Stimulated activated CD4-positive, alpha-beta T cell treated with anti-CD3 and anti-CD28 coated beads, Interleukin-15, amount 100 ng/mL, for 1 hour (primary cell): ENCODE measurements at places on chromosomes 16 and 17.
A peak's percentile ranks its signal among the peaks of the same experiment; 100 is the strongest.

DNA sequence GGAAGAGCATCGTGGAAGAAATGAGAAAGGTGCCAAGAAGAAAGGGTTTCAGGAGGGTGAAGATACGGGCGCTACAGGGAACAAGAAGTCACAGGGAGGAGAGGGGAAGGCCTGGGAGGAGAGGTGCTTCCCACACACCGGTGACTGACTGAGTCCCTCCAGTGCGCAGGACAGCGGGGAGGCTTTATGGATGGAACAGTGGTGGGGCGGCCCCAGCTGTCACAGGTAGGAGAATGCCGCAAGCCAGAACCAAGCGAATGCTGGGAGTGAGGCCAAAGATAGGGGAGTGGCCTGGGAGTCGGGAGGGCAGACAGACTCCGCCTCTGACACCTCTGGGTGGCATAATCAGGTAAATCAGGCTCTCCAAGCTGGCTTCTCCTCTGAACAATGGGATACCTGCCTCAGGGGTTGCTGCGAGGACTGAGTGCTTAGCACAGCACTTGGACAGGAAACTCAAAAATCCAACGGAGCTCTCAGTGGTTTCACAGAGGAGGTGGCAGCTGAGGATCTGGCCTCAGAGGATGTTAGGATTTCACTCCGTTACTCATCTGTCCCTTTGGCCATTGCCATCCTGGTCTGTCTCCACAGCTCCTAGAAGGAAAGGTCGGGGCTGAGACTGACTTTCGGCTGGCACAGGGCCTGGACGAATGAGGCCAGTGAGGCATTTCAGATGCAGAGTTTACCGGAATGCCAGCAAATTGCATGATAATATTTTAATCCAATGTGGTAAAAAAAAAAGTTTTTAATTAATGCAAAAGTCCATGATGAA is 717 bp upstream of the CNP start:
- peak; percentile 39 for DNase-seq

GRCh38 chr17:3812771-3813170 is 11.8 kb upstream of the ITGAE start:
- DNase-seq = no peak

DNA sequence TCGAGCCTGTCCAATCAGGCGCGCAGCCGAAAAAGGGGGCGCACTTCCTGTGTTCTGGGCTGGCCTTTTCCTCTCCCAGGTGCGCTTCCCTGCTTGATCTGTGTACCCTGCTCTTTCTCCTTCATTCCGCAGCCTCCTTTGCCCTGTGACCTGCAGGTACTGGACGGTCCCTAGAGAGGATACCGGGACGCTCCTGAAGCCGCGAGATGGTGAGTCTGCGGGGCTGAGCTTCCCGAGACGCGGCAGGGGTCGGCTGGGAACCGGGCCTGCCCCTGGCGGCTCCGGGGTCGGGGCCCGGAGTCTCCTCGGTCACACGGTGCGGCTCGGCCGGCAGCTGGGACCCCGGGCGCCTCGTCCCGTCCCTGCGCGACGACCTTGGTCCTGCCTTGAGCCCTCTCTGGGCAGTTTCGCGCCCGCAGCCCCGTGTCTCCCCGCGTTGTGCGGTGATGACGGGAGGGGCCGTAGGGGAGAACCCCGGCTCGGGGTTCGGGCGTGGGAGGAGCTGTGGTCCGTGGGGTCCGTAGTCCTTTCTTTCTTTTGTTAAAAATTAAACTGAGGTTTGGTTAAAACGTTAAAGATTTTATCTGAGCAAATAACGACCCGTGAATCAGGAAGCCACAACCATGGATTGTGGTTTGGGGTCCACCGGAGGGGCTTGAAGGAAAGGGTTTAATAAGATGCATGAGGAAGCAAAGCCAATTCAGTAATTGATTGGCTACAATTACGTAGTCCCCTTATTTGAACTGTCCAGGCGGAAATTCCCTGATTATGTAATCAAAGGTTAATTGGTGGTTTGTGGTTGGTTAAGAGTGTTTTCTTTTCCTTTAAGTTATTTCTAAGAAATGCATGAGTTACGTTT is 172.8 kb upstream of the ZNF267 start:
- peak; percentile 79 for DNase-seq

DNA sequence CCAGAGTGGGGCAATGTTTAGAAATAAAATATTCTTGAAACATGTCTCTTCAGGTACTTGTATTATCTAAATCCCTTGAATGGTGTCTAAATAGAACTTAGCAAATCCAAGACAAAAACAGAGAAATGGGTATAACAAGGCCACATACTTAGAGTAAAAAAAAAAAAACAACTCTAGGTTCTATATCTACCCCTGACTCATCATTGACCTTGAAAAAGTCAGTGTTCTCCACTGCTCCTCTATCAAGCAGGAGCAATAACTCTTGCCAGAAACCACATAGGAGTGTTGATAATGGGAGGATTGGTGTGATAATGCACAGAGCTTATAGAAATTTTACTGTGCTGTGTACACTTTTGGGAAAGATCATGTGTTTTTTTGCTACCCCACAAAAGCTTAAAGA is 296.6 kb upstream of the PMFBP1 start:
- no peak for DNase-seq

- DNase-seq = no peak
Measured at GRCh38 chr17:78996781-78997201, 12.8 kb downstream of the CANT1 start.

- DNase-seq = no peak
Measured at GRCh38 chr17:80438806-80439205, 23.8 kb downstream of the ENDOV start.

DNA sequence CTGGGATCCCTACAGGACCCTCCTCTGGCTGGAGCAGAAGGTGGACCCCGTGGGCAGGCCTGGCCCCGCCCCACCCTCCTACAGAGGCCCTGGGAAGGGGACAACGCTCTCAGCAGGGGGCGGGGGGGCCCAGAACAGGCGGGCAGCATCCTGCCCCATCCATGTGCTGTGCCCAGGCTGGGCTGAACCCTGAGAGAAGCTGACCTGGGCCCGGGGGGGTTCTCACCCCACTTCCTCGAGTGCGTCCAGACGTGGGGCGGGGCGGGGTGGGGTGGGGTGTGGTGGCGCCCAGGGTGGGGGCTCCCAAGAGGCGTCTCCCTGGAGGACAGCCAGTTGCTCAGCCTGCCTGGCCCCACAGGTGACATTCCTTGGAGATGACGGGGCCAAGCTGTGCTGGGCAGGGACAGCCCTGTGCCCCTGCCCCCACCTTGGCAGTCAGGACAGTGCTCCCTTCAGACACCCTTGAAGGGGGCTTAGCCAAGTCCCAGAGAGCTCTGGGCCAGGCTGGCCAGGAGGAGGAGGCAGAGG is 390 bp upstream of the UNC13D start:
- no peak for DNase-seq

DNA sequence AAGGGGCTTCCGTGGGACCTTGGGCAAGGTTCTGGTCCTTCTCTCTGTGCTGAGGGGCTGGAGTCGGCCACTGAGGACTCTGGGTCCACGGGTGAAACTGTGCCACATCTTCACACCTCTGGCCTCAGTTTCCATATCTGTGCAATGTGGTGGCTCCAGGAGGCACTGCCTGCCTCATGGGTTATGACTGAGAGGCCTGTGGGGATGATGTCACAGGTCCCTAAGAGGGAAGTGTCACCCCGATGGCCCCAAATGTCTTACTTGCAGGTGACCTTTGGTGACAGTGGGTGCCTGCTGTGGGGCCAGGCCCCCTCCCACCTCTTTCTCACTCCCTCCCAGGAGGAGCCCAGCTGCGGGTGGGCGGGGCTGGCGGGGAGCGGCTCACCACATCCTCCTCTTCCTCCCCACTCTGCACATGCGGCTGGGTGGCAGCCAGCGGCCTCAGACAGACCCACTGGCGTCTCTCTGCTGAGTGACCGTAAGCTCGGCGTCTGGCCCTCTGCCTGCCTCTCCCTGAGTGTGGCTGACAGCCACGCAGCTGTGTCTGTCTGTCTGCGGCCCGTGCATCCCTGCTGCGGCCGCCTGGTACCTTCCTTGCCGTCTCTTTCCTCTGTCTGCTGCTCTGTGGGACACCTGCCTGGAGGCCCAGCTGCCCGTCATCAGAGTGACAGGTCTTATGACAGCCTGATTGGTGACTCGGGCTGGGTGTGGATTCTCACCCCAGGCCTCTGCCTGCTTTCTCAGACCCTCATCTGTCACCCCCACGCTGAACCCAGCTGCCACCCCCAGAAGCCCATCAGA is at the start of gene IL21R:
Gene IL21R (plus strand): TSS at position 407 of the 801 bp plus-strand sequence. CDS start 27,898 bp downstream, outside the sequence.
- DNase-seq = peak; percentile 70

GRCh38 chr17:5191541-5192417 is at the start of gene ZNF594:
Gene ZNF594 (minus strand): TSS chr17:5191868. CDS start chr17:5184256, 7,612 bp downstream.
- DNase-seq = peak; percentile 96

DNA sequence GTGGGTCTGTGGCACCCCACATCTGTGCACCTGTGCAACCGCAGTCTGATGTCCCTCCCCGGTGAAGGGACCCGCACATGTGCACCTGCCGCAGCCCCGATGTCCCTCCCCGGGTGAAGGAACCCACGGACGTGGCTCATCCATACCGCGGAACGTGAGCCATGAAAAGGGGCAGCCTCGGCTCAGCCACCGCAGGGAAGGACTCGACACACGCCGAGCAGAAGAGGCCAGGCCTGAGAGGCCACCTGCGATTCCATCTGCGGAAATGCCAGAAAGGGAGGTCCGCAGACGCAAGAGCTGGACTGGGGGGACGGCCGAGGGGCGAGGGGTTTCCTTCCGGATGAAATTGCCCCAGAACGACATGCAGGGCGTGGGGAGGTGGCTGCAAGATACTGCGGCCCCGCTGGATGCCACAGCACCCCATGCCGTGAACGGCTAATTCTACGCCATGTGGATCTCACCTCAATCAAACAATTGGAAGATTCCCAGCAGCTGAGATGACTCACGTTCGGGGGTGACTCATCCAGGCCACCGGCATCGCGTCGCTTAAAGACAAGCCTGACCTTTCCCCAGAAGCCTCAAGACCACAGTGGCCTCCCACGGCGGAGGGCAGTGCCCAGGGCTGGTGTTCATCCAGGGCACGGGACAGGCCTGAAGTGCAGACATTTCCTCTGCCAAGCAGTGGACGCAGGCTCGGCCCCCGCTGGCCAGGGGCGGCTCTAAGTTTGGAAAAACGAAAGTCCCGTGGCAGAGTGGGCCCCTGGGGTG is 21.0 kb downstream of the SOX8 start:
- DNase-seq = peak; percentile 64

- DNase-seq = no peak
Measured at GRCh38 chr16:63752347-63752746, 1369.5 kb downstream of the CDH11 start.

DNA sequence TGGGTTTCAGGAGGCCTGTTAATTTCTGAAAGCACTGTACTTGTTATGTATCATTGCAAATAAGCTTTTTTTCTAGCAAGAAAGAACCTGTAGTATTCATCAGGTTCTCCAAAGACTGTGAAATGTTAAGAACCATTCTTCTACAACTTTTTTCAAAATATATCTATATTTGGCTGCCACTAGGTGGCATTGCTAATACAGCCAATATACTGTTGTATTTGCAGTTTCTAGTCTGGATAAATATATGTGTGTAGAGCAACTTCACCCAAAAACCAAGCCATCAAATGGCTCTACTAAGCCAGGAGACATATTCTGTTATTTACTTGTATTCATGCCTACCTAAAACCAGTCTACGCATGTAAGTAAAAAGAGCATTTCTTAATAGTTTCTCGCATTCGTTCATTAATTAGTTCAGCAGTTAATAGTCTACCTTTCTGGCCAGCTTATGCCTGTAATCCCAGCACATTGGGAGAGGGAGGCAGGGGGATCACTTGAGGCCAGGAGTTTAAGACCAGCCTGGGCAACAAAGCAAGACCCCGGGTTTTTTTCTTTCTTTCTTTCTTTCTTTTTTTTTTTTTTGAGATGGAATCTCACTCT is 39.5 kb downstream of the VMP1 start:
- DNase-seq = no peak

DNA sequence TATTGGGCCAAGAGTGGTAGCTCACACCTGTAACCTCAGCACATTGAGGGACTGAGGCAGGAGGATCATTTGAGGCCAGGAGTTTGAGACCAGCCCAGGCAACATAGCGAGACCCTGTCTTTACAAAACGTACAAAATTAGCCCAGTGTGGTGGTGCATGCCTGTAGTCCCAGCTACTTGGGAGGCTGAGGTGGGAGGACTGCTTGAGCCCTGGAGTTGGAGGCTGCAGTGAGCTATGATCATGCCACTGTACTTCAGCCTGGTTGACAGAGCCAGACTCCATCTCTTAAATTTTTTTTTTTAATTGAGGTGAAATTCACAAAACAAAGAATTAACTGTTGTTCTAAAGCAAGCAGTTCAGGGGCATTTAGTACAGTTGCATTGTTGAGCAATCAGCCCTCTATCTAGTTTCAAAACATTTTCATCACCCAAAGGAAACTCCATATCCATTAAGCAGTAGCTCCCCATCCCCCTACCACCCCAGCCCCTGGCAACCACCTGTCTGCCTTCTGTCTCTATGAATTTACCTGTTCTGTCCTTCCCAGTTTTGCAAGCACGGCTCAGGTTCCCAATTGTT is 15.6 kb downstream of the SNX29 start:
- DNase-seq = no peak

- DNase-seq = no peak
Measured at GRCh38 chr17:11899537-11899942, 97.7 kb downstream of the ZNF18 start.

- DNase-seq = no peak
Measured at GRCh38 chr17:6352801-6353560, 81.9 kb downstream of the AIPL1 start.

GRCh38 chr16:7167626-7168025 is 165.0 kb upstream of the RBFOX1 start:
- no peak for DNase-seq

DNA sequence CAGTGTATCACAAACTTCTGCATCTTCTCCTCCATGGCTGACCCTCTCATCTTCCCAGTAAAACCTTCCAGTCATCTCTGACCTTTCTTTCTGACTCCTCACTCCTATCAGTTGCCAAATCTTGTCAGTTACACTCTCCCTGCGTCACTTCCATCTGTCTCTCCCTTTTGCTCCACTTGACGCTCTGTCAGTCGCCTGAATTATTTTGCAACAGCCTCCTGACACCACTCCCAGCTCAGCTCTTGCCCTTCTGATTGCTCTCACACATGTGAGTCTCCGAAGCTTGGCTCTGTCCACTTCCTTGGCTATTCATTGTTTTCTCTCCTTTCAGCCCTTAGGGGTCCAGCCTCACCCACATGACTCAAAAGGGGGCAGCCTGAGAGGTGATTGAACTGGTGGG is 27.7 kb downstream of the DHRS7C start:
- no peak for DNase-seq

GRCh38 chr17:20133517-20133916 is 124.4 kb downstream of the SPECC1 start:
- no peak for DNase-seq

DNA sequence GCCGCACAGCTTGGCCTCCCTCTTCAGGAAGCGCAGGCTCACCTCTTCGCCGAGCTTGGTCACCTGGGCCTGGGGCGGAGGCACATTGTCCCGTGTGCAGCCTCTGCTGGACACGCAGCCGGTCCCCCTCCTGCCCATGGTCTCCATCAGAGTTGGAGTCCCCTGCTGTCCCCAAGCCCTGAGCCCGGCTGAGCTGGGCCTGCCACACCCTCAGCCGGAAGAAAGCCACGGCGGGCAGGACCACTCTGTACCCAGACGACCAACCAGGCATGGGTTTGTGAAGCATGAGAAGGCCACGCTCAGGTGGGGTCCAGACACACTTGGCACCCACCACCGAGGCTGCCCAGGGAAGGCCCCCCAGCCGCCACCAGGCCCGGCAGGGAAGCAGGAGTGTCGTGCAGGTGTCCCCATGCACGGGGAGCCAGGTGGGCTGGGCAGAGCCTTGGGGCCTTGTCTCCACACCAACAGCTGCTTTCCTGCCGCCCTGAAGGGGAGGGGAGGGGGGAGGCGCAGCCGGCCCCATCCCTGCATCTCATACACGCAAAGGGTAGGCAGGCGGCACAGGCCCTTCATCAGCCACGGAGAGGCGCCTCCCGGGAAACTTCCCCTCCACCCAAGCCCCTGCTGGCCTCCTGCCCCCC is 5.2 kb downstream of the CCDC154 start:
- DNase-seq = no peak
